ENCODE measurements at places on chromosomes 4 and X.
A peak's percentile ranks its signal among the peaks of the same experiment; 100 is the strongest.

DNA sequence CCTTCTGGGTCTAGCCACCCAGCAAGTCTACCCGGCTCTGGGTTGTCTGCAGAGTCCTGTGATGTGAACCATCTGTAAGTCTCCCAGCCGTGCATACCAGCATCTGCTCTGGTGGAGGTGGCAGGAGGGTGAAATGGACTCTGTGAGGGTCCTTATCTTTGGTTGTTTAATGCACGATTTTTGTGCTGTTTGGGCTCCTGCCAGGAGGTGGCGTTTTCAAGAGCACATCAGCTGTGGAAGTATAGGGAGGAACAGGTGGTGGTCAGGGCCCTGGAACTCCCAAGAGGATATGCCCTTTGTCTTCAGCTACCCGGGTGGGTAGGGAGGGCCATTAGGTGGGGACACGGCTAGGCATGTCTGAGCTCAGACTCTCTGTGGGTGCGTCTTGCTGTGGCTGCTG, 66.5 kb upstream of the ZFP42 start:
- DNase-seq: no peak

GRCh38 chrX:111254896-111255693, 15.2 kb downstream of the CAPN6 start:
- DNase-seq: no peak

- peak; percentile 45 for DNase-seq
Measured at GRCh38 chrX:104253567-104254441, 929 bp downstream of the ESX1 start.

GRCh38 chr4:100348473-100348872, 158.2 kb upstream of the DDIT4L start:
- DNase-seq: no peak

DNA sequence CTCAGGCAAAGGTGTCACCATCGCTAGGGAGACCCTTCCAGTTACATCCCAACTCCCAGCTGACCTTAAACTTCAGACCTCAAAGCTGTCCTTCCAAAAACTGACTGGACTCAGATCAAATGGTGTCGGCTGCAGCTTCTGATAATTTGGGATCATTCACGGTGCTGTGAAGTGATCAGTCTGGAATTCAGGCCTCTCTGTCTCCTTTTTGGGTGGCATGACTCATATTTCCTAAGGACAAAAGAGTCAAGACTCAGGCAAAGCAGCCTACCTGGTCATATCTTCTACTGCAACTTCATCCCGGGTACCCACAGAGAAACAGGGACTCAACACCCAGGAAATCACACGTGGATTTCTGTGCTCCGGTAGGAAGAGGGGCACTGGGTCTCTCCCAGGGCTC, 87.6 kb downstream of the SORCS2 start:
- no peak for DNase-seq

DNA sequence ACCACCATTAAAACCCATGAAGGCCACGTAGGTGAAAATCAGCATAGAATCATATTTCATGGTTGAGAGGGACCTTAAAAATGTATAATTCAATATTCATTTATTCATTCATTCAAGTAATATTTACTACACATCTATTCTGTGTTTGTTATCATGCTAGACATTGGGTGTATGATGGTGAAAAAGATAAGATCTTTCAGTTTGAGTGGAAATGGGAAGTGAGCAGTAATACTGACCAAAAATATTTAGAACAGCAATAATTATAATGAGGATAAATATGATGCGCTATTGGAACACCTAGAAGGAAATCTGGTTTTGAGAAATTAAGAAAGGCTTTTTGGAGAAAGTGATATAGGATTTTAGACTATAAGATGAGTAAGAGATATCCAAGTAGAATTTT, 28.0 kb downstream of the DKK2 start:
- DNase-seq: no peak

DNA sequence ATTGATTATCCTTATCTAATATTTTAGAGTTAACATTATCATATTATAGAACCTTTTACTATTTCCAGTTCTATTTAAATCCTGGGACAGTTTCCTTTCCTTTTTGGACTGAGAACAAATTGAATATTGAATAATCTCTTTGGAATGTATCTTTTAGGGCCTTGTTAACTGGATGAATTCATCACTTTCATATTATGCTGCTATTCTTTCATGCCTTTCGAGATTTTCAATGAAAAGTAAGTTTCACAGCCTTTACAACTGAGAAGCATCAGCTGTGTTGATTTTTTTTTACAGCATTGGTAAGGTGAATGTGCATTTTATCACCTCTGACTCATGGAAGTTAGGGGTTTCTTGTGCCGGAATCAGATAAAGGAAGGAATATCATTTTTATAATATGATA, 39.6 kb downstream of the PDLIM5 start:
- DNase-seq: no peak

- no peak for DNase-seq
Measured at GRCh38 chrX:2391869-2392606, 108.7 kb downstream of the DHRSX start.

DNA sequence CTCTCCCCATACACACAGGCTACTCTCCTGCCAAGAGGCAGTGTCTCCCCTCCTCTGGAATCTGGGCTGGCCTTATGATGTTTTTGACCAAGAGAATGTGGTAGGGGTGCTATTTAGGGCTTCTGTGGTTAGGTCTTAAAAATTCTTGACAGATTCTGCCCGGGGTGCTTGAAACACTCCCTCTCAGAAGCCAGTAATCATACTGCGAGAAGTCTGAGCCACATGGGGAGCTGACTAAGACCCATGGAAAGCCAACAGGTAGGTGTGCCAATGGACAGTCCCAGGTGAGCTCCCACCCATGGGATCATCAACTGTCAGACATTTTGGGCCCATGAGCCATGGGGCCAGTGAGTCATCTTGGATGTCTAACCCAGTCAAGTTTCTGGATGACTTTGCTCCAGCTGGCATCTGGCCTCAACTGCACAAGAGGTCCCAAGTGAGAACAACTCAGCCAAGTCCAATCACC, 315.7 kb downstream of the FBXW7 start:
- DNase-seq: no peak

GRCh38 chr4:99219479-99219878, 433 bp upstream of the ADH6 start:
- no peak for DNase-seq

- DNase-seq: no peak
Measured at GRCh38 chr4:5916229-5916628, 23.3 kb upstream of the CRMP1 start.

- DNase-seq: no peak
Measured at GRCh38 chr4:181281451-181281850, 961.8 kb upstream of the TENM3 start.

GRCh38 chr4:86615501-86615900, 21.4 kb downstream of the PTPN13 start:
- no peak for DNase-seq
